ENCODE measurements at places on chromosomes 12 and 14. TPM values are rescaled to one million over a fixed set of nuclear protein-coding genes. Genes with fewer than 3 reads are reported as not detected.

GRCh38 chr12:132554845-132555630, 55.3 kb downstream of the LRCOL1 start:
- DNase-seq, result no peak

Gene RNASE11
- not detected for total RNA-seq

Gene GPRC5A
- 94.6 TPM for total RNA-seq

DNA sequence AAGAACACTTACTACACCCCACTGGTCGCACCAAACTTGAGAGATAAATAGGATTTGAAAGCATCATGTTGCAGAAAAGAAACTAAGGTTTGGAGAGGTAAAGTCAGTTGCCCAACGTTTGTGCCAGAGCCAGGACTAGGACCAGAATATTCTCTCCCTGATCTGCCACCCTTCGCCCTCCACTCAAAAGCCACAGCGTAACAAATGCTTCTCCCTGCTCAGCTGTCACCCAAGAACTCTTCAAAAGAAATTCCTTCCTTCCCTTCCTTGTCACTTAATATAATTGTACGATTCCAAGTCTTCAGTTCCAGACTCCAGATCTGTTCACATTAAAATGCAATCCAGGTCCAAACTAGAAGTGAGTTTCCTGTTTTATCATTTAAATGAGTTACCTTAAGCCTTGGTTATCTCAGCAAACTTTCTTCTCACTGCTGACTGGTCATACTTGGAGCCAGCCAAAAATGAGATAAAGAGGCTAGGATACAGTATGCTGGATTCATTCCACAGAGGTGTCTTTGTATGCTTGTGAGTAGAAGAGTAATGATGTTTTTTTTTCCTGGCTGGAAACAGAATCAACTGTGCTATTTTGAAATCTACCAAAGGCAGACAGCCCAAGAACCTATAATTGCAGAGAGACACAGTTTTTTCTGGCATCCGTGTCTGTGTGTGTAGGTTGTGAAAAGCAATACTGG, 12.8 kb upstream of the PPFIBP1 start:
- no peak for DNase-seq

DNA sequence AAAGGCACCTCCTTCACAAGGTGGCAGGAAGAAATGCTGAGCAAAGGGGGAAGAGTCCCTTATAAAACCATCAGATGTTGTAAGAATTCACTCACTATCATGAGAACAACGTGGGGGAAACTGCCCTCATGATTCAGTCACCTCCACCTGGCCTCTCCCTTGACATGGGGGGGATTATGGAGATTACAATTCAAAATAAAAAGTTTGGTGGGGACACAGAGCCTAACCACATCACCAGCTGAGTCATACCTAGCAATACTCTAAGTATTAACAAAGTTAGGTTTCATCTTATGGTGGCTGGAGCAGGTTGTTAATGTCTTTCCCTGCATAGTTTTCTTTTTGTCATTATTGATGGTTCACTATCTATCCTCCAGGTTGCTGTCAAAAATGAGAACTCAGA, 113.2 kb upstream of the PPFIA2 start:
- no peak for DNase-seq

GRCh38 chr14:49972823-49973222, 79.9 kb downstream of the ARF6 start:
- peak; percentile 63 for DNase-seq

- DNase-seq, result no peak
These were observed 127.6 kb upstream of the FSCB start for GRCh38 chr14:44634692-44635091.

- DNase-seq, result peak; percentile 76
These were observed 4.3 kb upstream of the CD9 start for GRCh38 chr12:6195665-6196535.

DNA sequence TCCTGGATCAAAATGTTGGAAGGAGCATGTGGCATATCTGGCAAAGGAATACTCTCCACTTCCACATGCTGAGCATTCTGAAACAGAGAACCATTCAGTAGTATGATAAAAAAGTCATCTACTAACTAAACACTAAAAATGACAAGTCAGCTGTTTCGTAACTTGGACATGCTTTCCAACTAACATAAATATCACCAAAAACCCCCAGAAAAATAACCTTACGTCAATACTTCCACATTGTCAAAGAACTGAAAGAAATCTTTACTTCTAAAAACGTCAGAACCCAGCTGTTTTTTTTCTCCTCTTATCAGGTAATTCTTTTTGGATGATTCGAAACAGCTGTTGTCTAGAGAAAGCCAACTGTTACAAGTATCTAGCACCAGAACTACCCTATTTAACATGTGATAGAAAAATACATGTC, 8.2 kb downstream of the WBP11 start:
- DNase-seq, result no peak

DNA sequence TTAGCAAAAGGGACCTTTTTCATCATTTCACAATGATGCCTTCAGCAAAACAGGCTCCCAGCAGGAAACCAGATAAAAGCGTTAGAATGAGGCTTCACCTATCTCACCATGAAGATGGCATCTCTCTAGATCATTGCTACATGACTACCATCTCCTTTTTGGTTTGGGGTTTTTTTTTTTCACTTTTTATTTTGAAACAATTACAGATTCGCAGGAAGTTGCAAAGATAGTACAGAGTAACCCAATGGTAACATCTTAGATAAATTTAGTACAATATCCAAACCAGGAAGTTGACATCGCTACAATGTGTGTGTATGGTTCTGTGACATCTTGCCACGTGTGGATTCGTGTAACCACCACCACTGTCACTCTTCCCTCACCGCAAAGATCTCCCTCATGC, 22.3 kb upstream of the PWP1 start:
- no peak for DNase-seq

- no peak for DNase-seq
These were observed 16.9 kb downstream of the ABCB9 start for GRCh38 chr12:122949405-122949804.

DNA sequence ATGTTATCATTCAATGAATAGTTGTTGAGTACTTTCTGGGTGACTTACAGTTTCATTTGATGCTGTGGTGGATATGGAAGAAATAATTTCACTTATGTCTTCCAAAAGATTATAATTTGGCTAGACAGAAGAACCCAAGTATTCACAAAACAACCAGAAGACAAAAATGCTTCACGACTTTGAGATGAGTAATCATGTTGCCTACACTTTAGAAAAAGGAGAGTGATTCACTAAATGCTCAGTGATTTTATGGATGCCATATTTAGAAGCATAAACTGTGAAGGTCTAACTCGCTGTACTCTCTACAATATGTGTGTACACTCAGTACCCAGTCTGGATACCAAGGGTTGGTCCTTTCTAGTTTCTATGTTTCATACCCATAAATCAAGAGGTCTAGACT, 101.3 kb upstream of the E2F7 start:
- no peak for DNase-seq

DNA sequence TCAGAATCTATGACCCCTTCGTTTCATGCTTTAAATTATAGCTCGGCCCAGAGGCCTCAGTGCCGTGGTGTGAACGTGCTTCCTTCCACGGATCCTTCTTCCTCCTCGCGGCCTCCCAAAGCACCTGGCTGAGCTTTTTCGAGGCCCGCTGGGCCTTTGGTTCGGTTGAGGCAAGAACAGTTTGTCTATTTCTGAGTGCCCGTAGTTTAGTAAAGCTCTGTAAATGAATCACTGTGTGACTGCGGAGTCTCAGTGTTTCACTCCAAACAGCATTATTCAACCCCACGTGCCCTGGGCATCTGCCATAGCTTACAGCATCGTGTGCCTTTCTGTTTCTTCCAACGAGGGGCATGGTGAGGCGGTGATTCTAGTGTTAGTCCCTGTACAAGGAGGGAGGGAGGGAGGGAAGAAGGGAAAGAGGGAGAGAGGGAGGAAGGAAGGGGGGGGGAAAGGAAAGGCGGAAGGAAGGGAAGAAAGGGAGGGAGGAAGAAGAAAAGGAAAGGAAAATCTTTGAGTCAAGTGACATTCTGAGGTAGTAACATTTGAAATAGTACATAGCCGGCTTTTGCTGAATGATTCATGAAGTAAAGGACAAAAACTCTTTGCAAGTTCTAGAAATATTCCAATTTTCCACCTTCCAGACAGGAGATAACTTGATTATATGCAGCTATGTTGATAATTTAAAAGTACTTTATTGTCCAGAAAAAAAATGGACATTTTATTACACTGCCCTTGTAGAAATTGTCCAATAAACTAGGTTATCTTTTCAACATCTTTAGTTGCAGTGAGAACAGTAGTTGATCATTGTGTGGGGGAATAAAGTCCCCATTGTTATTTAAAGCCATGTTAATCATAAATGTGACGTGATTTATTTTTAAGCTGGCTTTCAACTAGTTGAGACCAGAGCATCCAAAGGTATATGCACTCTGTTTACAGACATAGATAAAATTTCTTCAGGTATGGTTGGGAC, 1.2 kb upstream of the TRIM9 start:
- DNase-seq, result no peak

Gene CGRRF1
- total RNA-seq, result 19.0 TPM

DNA sequence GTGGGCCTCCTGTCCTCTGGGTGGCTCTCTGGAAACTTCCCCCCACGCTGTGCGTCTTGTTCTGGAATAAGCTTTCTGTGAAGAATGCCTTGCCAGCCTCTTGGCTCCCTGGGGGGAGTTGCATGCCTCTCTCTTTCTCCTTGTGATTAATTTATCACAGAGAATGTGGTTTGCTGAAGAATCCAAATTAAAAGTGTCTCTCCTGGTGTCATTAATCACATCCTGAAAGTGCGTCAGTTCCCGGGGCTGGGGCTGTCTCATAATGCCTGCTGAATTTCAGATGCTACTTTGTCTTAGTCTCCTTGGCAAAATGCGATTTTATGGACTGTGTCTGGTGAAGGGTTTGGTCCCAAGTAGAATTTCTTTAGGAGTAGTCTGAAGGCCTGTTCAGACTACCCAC, 787.7 kb upstream of the TMEM132C start:
- DNase-seq, result no peak

Gene NRXN3
- total RNA-seq, result 7.0 TPM

DNA sequence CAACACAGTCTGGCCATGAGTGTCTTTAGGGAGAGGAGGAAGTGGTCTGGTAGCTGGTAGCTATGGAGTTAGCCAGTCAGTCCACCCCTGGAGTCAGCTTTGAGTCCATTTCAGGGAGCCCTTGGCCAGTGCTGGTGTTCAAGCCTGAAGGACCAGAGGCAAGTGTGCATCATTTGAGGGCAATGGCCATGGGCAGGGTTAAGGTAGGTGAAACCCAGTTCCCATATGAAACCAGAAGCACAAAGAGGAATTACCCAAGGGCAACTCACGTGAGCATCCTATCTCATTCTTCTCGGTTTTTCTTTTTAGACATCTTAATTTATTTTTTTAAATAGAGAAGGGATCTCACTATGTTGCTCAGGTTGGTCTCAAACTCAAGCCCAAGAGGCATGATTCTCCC, 61.3 kb upstream of the ACTN1 start:
- DNase-seq, result no peak

- no peak for DNase-seq
These were observed 1021.9 kb downstream of the LRFN5 start for GRCh38 chr14:42628602-42629001.

- DNase-seq, result peak; percentile 5
These were observed 390 bp downstream of the JKAMP start for GRCh38 chr14:59484639-59485175.

GRCh38 chr12:24678436-24678835, 270.5 kb downstream of the BCAT1 start:
- DNase-seq, result no peak

GRCh38 chr14:36757734-36758601, 96.3 kb downstream of the PAX9 start:
- DNase-seq, result no peak

DNA sequence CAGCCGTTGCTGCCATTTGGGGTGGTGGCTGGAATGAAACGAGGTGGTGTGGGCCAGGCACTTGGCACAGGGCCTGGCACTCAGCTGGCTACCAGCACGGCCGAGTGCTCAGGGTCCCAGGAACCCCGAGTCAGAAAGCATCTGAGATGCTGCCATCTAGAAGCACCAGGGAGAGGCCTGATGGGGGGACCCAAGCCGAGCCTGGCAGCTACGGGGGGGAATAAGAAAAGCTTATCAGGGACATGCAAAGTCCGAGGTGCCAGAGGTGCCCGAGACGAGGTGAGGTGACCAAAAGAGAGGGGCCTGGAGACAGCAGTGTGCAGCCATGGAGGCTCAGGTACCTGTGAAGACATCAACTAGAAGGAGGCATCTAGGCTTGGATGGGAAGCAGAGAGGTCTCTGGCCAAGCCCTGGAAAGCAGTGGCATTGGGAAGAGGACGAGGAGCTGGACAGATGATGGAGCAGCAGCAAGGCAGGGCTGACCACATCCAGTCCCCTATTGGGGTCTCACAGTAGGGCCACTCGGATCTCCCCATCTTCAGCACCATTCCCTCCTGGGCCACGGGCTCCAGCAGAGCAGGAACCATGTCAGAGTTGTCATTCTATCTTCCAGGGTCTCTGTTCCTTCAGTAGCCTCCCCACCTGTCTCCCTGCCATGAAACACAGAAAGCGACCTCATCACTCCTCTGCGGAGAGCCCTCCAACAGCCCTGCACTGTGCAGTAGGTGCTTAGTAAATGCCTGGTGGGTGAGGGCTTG, 59.3 kb upstream of the DIO3 start:
- DNase-seq, result no peak

DNA sequence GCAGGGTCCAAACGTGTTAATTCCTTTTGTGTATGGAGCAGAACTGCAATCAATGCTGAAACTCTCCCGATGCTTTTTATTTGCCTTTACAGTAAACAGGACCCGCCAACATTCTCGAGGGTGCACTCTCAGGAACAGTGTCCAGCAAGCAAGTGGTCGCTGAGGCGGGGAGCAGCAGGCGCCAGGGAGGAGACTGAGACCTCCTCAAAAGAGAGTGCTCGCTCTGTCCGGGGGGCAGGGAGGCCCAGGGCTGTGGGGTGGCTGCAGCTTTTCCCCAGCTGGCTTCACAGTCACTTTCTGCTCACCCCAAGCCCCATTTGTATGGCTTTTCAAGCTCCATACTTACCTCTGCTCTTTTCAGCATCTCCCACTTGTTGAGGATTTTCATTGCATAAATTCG, 49.2 kb downstream of the CDC42BPB start:
- no peak for DNase-seq

DNA sequence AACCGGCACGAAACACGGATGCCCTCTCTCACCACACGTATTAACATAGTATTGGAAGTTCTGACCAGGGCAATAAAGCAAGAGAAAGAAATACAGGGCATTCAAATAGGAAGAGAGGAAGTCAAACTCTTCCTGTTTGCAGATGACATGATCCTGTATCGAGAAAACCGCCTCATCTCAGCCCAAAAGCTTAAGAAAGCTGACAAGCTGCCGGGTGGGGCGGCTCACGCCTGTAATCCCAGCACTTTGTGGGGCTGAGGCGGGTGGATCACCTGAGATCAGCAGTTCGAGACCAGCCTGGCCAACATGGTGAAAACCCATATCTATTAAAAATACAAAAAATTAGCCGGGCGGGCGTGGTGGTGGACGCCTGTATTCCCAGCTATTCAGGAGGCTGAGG, 17.7 kb downstream of the OR6S1 start:
- no peak for DNase-seq

Gene PRB2
- not detected for total RNA-seq

Gene OR10P1
- total RNA-seq, result not detected

Gene ANO4
- total RNA-seq, result not detected

Data from NCI-H460 (cell line).